PC-9 (cell line): ENCODE measurements at places on chromosomes 3 and 15.

- H3K27me3 ChIP-seq, result no peaks in the 10 kb centered on the region
- no peak overlapping the region for H3K27ac ChIP-seq
- 0 out of 2 replicates have a peak, but pooled peaks cover 4% of the 10 kb centered on the region for H3K4me1 ChIP-seq
Measured at GRCh38 chr3:152209060-152209459, 59.7 kb upstream of the MBNL1 start.

DNA sequence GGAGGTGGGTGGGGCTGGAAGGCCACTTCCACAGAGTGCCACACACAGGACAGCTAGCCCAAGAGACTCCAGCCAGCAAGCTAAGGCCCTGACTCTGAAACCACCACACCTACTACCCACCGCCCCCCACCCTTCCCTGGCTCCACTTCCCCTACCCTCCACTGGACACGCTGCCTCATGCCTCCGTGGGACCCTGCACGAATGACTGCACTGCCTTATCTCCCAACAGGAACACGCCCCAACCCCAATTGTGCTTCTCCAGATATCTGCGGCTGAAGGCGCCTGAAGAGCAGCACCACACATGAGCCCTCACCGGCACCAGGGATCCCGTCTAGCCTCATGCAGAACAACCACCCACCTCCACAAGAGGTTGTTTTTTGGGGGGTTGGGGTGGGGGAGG, 2.7 kb downstream of the LINGO1 start:
- H3K4me3 ChIP-seq, result no peak overlapping the region
- peaks cover 59% of the 10 kb centered on the region for H3K27me3 ChIP-seq
- no peaks in the 10 kb centered on the region for H3K4me1 ChIP-seq
- DNase-seq, result no peak
- H3K36me3 ChIP-seq, result no peaks in the 10 kb centered on the region
- H3K27ac ChIP-seq, result no peak overlapping the region

DNA sequence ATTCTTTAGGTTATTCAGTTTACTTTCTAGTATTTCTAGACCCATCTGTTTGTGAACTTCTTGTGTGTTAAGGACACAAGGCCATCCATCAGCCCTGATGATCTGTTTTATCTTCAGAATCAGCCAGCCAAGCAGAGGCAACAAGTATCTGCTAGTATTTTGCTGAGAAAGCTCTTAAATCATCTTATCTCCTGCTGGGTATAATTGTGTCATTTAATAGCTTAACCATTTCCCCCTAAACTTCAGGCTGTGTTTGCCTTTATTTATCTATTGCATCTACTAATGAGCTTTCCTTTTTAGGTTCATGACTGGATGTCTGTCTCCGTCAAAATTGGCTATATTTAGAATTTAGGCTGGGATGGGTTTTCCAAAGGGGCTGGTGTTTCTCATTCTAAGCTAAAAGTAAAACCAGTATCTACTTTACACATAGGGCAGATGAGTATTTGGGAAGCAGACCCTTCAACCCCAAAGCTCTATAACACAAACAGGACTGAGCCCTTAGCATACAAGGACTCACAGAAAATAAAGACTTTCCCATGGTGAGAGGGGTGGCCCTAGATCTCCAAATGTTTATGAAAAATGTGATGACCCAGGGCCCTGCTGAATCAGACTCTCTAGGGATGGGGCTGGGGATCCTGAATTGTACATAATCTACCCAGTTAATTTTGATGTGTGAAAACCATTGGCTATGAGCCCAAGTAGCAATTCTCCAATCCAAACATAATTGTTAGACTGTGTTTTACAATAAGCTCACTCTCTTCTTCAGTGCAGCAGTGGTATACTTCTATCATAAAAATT, 65.3 kb upstream of the PSMD6 start:
- no peaks in the 10 kb centered on the region for H3K36me3 ChIP-seq
- no peak overlapping the region for H3K4me3 ChIP-seq
- no peaks in the 10 kb centered on the region; the same call in 1 of the 2 replicates for H3K4me1 ChIP-seq
- no peak for DNase-seq
- no peaks in the 10 kb centered on the region for H3K27me3 ChIP-seq
- H3K27ac ChIP-seq, result no peak overlapping the region

DNA sequence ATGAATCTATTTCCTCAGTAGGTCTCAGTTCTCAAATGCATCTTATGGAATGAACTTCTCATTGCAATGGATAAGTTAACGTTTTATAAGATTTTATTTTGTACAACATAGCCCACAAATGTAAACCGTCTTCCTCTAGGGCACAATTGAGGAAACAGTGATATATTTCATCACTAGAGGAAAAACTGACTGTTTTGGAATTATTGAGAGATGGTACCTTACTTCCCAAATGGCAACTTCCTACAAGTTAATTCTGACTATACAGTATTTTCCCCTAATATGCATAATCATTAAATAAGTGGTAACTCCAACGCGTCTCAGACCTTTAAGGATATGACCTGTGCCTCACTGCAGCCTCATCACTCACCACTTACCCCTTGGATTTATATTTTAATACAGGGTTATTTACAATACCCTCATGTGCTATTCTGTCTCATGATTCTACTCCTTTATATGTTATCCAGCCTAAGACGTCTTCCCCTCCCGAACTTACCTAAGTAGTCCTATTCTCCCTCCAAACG, 13.3 kb downstream of the GABPB1 start:
- no peaks in the 10 kb centered on the region for H3K4me1 ChIP-seq
- no peaks in the 10 kb centered on the region for H3K36me3 ChIP-seq
- no peak overlapping the region for H3K4me3 ChIP-seq
- H3K27ac ChIP-seq, result no peak overlapping the region
- H3K27me3 ChIP-seq, result no peaks in the 10 kb centered on the region
- DNase-seq, result no peak

GRCh38 chr3:148297013-148297412, 400.7 kb upstream of the AGTR1 start:
- no peaks in the 10 kb centered on the region for H3K4me1 ChIP-seq
- H3K36me3 ChIP-seq, result no peaks in the 10 kb centered on the region
- H3K4me3 ChIP-seq, result no peak overlapping the region
- no peak for DNase-seq

DNA sequence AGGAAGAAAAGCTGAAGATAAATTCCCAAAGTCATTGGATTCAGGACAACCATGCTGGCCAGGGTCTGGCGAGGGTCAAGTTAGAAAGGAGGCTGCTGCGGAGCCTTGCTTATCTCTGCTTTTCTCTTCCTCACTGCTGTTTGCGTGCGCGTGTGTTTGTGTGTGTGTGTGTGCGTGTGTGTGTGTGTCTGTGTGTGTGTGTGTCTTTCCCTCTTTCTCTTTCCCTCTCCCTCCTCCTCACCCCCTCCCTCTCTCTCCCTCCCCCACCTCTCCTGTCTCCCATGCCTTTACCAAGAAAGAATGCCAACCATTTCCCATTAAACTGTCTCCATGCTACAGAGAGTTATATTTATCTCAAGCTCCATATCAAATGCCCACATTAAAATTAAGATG, at the start of gene COLQ:
TSS of gene COLQ (minus strand) at position 134 of the 393 bp plus-strand sequence. CDS start at position 53, 81 bp downstream.
- H3K4me1 ChIP-seq, result no peaks in the 10 kb centered on the region
- H3K4me3 ChIP-seq, result no peak within 1 kb of the TSS
- H3K27me3 ChIP-seq, result no peaks in the 10 kb centered on the region
- H3K27ac ChIP-seq, result no peak within 1 kb of the TSS
